Activated CD4-positive, alpha-beta memory T cell treated with anti-CD3 and anti-CD28 coated beads for 36 hours (primary cell): ENCODE measurements at places on chromosomes 7 and 10.

- peaks cover 14% of the 10 kb centered on the region for H3K27me3 ChIP-seq
- H3K4me1 ChIP-seq, result no peaks in the 10 kb centered on the region
- no peak overlapping the region for H3K27ac ChIP-seq
- H3K4me3 ChIP-seq, result no peak overlapping the region
Measured at GRCh38 chr10:75640381-75640780, 209.0 kb downstream of the LRMDA start.

DNA sequence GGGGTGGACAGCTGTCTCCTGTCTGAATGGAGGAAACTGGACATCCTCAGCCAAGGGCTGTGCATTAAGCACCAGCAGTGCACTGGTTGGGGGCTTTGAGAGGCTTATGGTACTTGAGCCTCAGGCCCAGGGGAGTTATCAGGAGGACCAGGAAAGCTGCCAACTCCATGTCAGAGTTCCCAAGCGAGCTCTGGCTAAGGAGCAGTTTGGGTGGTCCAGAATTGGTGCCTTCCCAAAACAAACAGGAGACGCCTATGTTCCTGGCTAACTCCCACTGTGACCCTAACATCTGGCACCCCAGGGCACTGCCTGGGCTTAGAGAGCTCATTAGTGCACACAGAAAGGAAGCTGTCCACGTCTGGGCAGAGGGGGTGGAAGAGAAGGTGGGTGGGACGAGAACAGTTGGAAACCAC is 408.6 kb upstream of the NPVF start:
- no peaks in the 10 kb centered on the region for H3K4me1 ChIP-seq
- peaks cover 1% of the 10 kb centered on the region for H3K27me3 ChIP-seq
- H3K27ac ChIP-seq, result no peak overlapping the region
- H3K36me3 ChIP-seq, result no peaks in the 10 kb centered on the region

DNA sequence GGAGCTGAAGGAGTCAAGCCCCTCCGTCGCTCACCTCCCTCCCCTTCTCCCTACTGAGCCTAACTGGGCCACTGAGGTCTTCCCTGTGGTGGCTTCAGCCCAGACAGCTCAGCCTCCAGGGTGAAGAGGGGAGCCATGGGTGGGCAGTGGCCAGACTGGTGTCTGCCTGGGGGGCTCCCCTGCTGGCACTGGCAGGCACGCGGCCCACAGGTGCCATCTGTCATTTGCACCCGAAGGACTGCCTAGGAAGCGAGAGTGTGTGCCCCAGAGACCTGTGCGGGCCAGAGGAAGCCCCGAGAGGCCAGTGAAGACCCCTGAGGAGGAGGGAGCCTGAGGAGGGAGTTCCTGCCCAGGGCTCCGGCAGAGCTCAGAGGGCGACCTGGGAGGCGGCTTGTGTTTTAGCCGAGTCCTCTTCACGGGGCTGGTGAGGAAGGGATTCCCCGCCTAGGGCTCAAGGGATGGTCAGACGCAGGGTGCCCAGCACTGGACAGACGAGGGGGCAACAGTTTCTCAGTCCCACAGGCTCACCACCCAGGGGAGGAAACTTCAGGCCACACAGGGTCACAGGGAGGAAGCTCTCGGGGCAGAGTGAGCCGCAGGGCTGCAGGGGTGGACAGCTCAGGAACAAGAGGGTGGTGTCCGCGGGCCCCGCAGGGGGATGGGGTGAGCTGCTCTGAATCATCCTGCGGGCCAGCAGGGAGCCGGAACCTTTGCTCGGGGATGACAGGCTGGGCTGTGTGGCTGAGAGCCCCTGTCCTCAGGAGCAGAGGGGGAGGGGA is 76.2 kb upstream of the PPP2R2D start:
- no peaks in the 10 kb centered on the region for H3K4me1 ChIP-seq
- no peak overlapping the region for H3K4me3 ChIP-seq
- peaks cover 2% of the 10 kb centered on the region for H3K27me3 ChIP-seq
- H3K36me3 ChIP-seq, result no peaks in the 10 kb centered on the region
- peak; percentile 4 for DNase-seq
- H3K27ac ChIP-seq, result no peak overlapping the region

- no peaks in the 10 kb centered on the region for H3K27me3 ChIP-seq
- no peak overlapping the region for H3K27ac ChIP-seq
- H3K4me1 ChIP-seq, result no peaks in the 10 kb centered on the region
- no peak for DNase-seq
Measured at GRCh38 chr7:79936281-79936983, 198.2 kb upstream of the GNAI1 start.

GRCh38 chr10:22606164-22606614 is 108.2 kb downstream of the PIP4K2A start:
- H3K4me1 ChIP-seq, result peaks cover 70% of the 10 kb centered on the region
- peak; percentile 49 for DNase-seq
- peak overlapping the region; percentile 86 for H3K27ac ChIP-seq
- H3K4me3 ChIP-seq, result no peak overlapping the region
- H3K36me3 ChIP-seq, result peaks cover 43% of the 10 kb centered on the region

DNA sequence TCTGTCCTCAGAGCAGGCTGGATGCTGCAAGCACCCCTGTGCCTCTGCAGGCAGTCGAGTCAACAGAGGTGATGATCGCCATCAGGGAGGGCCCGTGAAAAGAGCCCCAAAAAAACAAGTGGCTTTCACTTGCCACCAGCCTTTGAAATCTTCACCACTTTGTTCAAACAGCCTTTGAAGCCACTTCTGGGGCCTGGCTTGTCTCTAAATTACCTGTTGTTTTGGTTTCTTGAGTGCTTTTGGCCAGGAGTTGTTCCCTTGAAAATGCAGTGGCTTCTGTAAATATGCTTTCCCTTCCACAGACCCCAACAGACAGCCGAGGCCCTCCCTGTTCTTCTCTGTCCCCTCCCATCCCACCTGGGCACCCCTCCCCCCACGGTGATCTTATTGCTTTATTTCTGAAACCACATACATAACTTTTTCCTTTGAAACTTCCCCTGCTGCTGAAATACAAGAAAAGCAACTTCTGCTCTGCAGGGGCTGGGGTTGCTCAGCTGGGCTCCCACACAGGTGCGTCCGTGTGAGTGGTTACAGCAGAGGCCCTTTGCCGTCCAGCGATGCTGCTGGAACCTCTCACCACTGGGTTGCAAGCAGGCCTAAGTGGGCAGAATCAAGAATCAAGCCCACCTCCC is 283.8 kb upstream of the SHH start:
- no peaks in the 10 kb centered on the region for H3K36me3 ChIP-seq
- no peak overlapping the region for H3K4me3 ChIP-seq
- DNase-seq, result no peak
- peaks cover 2% of the 10 kb centered on the region for H3K27me3 ChIP-seq

- DNase-seq, result no peak
- peaks cover 2% of the 10 kb centered on the region for H3K4me1 ChIP-seq
- H3K27me3 ChIP-seq, result no peaks in the 10 kb centered on the region
- H3K4me3 ChIP-seq, result no peak overlapping the region
- peaks cover 52% of the 10 kb centered on the region for H3K36me3 ChIP-seq
Measured at GRCh38 chr7:73539709-73540108, 17.6 kb upstream of the BAZ1B start.

- H3K27me3 ChIP-seq, result no peaks in the 10 kb centered on the region
- H3K36me3 ChIP-seq, result peaks cover 66% of the 10 kb centered on the region
- no peak for DNase-seq
- H3K27ac ChIP-seq, result peak overlapping the region; percentile 83
- peak overlapping the region; percentile 13 for H3K4me3 ChIP-seq
- H3K4me1 ChIP-seq, result peaks cover 47% of the 10 kb centered on the region
Measured at GRCh38 chr7:139072796-139073195, 36.7 kb downstream of the ZC3HAV1 start.

- no peaks in the 10 kb centered on the region for H3K36me3 ChIP-seq
- no peak overlapping the region for H3K4me3 ChIP-seq
- peaks cover 21% of the 10 kb centered on the region for H3K27me3 ChIP-seq
- no peaks in the 10 kb centered on the region for H3K4me1 ChIP-seq
Measured at GRCh38 chr7:169276-170172, 22.8 kb upstream of the FAM20C start.

- H3K36me3 ChIP-seq, result no peaks in the 10 kb centered on the region
- DNase-seq, result no peak
- no peak overlapping the region for H3K4me3 ChIP-seq
- no peaks in the 10 kb centered on the region for H3K4me1 ChIP-seq
- H3K27ac ChIP-seq, result no peak overlapping the region
Measured at GRCh38 chr10:34323192-34323591, 491.9 kb downstream of the PARD3 start.

GRCh38 chr7:128910569-128910945 is at the start of gene KCP:
KCP (minus strand) TSS chr7:128910709; CDS start chr7:128910676, 33 bp downstream.
- no peak within 1 kb of the TSS for H3K4me3 ChIP-seq
- DNase-seq, result no peak
- no peak within 1 kb of the TSS for H3K27ac ChIP-seq
- H3K4me1 ChIP-seq, result peaks cover 7% of the 10 kb centered on the region
- peaks cover 49% of the 10 kb centered on the region for H3K27me3 ChIP-seq

GRCh38 chr10:27614776-27615175 is 110.7 kb downstream of the RAB18 start:
- H3K36me3 ChIP-seq, result no peaks in the 10 kb centered on the region
- H3K27me3 ChIP-seq, result no peaks in the 10 kb centered on the region
- H3K4me3 ChIP-seq, result no peak overlapping the region
- DNase-seq, result no peak
- no peaks in the 10 kb centered on the region for H3K4me1 ChIP-seq

GRCh38 chr10:12045596-12045995 is 3.0 kb upstream of the UPF2 start:
- no peaks in the 10 kb centered on the region for H3K27me3 ChIP-seq
- H3K4me3 ChIP-seq, result no peak overlapping the region
- H3K36me3 ChIP-seq, result peaks cover 6% of the 10 kb centered on the region
- DNase-seq, result no peak
- peaks cover 20% of the 10 kb centered on the region for H3K4me1 ChIP-seq

DNA sequence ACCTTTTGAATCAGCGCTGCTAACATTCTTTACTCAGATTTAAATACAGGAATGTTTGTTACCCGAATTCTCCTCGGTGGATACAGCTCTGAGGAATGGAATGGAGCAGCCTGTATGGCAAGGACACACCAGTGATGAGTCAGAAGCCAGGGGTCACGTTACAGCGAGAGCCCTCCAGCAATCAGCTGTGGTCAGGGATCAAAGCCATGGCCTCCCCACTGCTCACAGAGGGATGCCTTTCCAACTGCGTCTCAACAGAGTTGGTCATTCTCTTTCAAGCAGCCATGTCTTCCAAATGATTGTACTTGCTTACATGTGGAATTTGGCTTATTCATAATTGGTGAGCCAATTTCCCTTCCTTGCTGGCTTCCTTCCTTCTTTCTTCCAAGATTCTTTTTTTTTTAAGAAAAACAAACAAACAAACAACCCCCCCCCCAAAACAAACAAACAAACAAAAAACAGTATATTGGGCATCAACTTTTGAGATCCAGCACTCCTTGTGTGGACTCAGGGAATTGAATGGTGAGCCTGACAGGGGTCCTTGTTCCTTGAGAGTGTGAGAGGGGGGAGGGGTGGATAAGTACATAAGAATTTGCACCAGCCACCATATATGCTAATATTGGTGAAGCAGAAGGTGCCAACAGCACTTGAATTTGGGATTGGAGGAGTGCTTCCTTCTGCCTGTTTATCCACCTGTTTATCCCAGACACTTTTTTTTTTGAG is 100.2 kb downstream of the ATXN7L1 start:
- DNase-seq, result no peak
- peaks cover 2% of the 10 kb centered on the region for H3K36me3 ChIP-seq
- no peak overlapping the region for H3K4me3 ChIP-seq
- no peak overlapping the region for H3K27ac ChIP-seq
- no peaks in the 10 kb centered on the region for H3K4me1 ChIP-seq

GRCh38 chr7:85023916-85024315 is 162.9 kb downstream of the SEMA3D start:
- no peak overlapping the region for H3K27ac ChIP-seq

GRCh38 chr7:71442492-71443190 is 310.7 kb downstream of the GALNT17 start:
- no peak for DNase-seq
- no peaks in the 10 kb centered on the region for H3K4me1 ChIP-seq
- no peak overlapping the region for H3K4me3 ChIP-seq
- H3K27ac ChIP-seq, result no peak overlapping the region
- H3K36me3 ChIP-seq, result no peaks in the 10 kb centered on the region

DNA sequence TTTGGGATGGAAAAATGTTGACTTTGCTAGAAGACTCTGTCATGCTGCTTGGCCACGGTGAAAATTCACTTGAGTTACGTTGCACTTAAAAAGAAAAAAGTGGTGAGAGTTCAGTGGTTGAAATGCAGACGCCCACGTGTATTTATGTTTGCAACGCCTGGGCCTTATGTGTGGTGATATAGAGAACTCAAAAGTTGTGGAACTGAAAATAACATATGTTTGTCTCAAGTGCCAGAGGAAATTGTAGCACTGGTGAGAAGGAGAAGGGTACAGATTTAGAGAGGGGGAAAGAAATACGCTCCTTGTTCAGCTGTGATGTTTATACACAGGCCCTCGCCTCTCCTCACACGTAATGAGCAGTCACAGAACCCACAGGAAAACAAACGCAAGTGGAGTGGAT is 73.6 kb downstream of the EMX2 start:
- no peak overlapping the region for H3K27ac ChIP-seq
- no peak overlapping the region for H3K4me3 ChIP-seq
- H3K27me3 ChIP-seq, result peaks cover 22% of the 10 kb centered on the region
- H3K4me1 ChIP-seq, result peaks cover 3% of the 10 kb centered on the region

- peaks cover 2% of the 10 kb centered on the region for H3K36me3 ChIP-seq
- no peak overlapping the region for H3K27ac ChIP-seq
- H3K4me3 ChIP-seq, result no peak overlapping the region
- H3K27me3 ChIP-seq, result peaks cover 37% of the 10 kb centered on the region
- no peak for DNase-seq
- peaks cover 4% of the 10 kb centered on the region for H3K4me1 ChIP-seq
Measured at GRCh38 chr7:25847336-25848070, 304.5 kb upstream of the NFE2L3 start.

GRCh38 chr10:89327803-89328441 is at the start of gene IFIT3:
IFIT3 (plus strand) TSS chr10:89327997; CDS start chr10:89328074, 77 bp downstream.
- no peak for DNase-seq
- no peaks in the 10 kb centered on the region for H3K36me3 ChIP-seq
- H3K27me3 ChIP-seq, result peaks cover 11% of the 10 kb centered on the region
- peak within 1 kb of the TSS; percentile 59 for H3K4me3 ChIP-seq
- H3K27ac ChIP-seq, result peak within 1 kb of the TSS; percentile 3
- peaks cover 36% of the 10 kb centered on the region for H3K4me1 ChIP-seq

- peaks cover 20% of the 10 kb centered on the region for H3K36me3 ChIP-seq
- no peak overlapping the region for H3K27ac ChIP-seq
Measured at GRCh38 chr10:129607607-129608109, 140.6 kb downstream of the MGMT start.

- H3K36me3 ChIP-seq, result no peaks in the 10 kb centered on the region
- peaks cover 5% of the 10 kb centered on the region for H3K27me3 ChIP-seq
- H3K4me1 ChIP-seq, result no peaks in the 10 kb centered on the region
- DNase-seq, result no peak
- H3K27ac ChIP-seq, result no peak overlapping the region
- no peak overlapping the region for H3K4me3 ChIP-seq
Measured at GRCh38 chr7:25420771-25421170, 192.5 kb upstream of the NPVF start.

DNA sequence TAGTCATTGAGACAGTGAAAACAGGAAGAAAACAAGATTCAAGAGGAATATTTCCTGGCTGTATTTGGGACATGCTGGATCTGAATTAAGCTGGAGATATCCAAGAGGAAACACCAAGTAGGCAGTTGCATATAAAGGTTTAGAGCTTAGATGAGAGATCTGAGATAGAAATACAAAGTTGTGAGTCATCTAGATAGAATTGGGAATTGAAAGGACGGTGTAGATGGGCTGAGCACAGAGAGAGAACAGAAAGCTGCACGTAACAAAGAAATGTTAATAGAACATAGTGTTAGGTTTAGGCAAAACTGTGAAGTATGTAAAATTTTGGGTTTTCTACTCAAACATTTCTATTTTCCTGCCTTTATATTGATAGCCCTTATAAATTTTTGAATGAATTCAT is 218.5 kb upstream of the TMEM196 start:
- no peaks in the 10 kb centered on the region for H3K4me1 ChIP-seq
- DNase-seq, result no peak
- H3K36me3 ChIP-seq, result no peaks in the 10 kb centered on the region
- H3K27me3 ChIP-seq, result no peaks in the 10 kb centered on the region
- no peak overlapping the region for H3K4me3 ChIP-seq
